ENCODE measurements at places on chromosomes 4 and X.

DNA sequence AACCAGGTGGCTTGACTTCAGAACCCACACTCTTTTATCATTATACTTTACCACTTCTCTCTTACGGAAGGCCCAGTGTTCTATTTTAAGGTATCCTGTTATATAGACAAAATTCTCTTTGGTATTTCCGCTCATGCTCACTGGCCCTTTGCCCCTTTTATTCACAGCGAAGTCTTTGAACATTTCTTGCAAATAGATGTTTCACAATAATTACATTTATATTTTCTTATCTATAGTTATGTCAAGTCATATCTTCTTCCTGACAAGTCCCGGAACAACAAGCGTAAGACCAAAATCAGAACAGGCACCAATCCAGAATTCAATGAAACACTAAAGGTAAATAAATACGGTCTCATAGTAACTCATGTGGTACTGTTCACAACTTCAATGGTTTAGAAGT is 102.0 kb downstream of the SYTL5 start:
- no peak for DNase-seq

DNA sequence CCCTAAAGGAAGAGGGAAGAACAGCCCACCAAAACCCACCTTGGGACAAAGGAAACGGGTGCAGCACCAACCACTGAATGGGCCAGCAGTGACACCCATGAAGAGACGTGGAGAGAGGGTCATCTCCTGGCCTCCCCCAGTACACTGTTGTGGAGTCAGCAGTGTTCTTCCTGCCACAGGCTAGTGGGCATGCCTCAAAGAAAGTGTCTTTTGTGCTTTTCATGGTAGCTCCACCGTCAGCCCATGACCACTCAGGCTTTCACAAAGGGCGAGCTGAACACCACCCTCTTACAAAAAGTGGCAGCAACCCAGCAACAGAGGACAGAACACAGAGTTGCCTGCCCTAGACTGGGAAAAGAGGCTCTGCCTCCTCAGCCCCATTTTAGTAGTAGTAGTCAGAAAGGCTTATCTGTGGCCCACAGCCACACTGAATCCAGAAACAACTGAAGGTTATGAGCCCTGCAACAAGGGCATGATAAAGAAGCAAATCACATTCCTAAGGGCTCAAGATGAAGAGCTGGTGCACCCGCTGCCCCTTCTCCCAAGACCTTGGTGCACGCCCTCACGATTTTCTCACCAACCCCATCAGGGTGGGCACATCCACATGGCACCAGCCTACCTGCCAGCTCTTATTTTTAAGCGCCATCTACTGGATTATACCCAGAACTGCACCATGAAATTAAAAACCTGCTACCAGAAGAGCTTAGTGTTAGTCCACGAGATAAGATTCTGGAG is 53.1 kb downstream of the RAB28 start:
- DNase-seq, result no peak

- DNase-seq, result no peak
These were observed 3.1 kb upstream of the SH3TC1 start for GRCh38 chr4:8195841-8196458.

- DNase-seq, result no peak
These were observed 102.6 kb downstream of the PDE5A start for GRCh38 chr4:119525771-119526712.

- DNase-seq, result no peak
These were observed 169.8 kb downstream of the BTC start for GRCh38 chr4:74624351-74625151.

DNA sequence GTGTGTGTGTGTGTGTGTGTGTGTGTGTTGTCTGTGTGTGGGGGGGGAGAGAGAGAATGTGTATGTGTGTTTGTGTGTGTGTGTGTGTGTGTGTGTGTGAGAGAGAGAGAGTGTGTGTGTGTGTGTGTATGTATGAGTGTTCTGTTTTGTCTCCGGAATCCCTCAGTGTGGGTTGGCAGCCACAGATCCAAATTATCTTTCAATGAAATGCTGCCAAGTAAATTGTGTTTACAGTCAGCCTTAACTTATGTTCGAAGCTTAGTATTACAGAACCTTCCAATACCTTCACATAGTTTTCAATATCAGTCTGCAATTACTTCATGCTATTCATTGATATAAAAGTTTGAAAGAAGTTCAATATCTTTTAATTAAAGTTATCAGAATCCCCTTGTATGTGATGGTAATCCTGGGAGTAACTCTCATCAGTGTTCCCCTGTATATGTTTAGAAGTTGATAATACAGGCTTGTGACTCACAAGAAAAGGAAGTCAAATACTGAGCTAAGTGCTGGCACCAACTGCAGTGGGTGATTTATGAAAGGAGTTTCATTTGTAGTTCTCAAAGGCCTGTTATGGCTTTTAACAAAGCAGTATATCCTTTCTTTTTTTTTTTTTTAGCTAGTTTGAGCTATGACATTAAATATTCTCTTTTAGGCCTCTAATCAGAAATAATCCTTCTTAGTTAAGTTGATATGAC is 51.6 kb upstream of the HTR2C start:
- no peak for DNase-seq

DNA sequence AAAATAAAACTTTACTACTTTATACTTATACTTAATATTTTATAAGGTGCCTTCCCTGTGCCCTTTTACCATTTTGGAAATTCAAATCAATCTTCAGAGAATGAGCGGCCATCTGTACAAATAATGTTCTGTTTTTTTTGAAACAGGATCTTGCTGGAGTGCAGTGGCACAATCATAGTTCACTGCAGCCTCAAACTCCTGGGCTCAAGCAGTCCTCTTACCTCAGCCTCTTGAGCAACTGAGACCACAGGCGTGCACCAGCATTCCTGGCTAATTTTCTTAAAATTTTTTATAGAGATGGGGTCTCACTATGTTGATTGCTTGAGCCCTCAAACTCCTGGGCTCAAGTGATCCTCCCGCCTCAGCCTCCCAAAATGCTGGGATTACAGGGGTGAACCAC is 53.5 kb downstream of the FAM114A1 start:
- DNase-seq, result no peak

- DNase-seq, result no peak
These were observed 157.5 kb upstream of the SMIM31 start for GRCh38 chr4:164596318-164596878.

DNA sequence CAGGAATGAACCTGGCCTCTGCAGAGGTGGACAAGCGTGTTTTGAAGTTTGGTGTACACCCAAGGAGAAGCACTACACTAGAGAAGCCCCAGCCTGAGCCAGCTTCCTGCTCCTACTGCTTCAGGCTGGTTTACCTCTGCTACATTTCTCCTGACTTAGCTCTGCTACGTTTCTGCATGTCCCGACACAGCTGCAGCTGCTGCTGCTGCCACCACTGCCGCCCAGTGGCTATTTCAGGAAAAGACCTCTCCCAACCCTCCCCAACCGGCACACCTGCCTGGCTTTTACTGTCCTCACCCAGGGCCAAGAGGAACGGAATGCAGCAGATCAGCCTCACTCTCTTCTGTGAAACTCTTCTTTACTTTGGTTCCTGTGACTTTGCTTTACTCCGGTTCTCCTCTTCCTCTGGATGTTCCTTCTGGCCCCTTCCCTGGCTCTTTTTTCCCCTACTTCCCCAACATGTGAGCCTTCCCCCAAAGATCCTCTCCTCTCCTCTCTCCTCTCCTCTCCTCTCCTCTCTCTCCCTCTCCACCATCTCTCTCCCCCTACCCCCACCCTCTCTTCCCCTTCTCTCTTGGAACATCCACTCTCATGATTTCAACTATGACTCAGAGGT is 3.1 kb upstream of the P2RY4 start:
- DNase-seq, result no peak

GRCh38 chrX:1242891-1243402 is 25.7 kb upstream of the CSF2RA start:
- no peak for DNase-seq

DNA sequence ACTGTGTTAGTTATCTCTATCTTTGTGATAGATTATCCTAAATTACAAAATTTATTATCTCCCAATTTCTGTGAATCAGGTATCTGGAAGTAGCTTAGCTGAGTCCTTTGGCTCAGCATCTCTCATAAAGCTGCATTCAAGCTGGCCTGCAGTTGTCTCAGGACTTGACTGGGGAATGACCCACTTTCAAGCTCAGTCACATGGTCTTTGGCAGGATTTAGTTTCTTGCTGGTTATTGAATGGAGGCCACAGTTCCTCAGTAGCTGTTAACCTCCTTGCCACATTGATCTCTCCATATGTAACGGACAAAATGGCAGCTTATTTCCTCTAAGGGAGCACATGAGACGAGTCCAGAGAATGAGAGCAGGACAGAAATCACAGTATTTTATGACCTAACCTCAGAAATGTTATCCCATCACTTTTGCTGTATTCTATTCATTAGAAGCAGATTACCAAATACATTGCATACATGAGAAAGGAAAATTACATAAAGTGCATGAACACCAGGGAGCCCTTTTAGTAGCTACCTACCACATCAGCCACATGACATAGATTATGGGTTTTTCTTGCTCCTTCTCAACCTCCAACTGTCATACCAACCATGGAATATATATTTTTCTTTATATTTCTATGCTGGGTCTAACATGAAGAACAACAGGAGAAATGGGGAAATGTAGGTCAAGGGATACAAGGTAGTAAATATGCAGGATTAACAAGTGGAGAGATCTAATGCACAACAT is 730.1 kb downstream of the CCSER1 start:
- DNase-seq, result no peak

GRCh38 chrX:29661290-29661689 is 554.1 kb upstream of the MAGEB2 start:
- no peak for DNase-seq

DNA sequence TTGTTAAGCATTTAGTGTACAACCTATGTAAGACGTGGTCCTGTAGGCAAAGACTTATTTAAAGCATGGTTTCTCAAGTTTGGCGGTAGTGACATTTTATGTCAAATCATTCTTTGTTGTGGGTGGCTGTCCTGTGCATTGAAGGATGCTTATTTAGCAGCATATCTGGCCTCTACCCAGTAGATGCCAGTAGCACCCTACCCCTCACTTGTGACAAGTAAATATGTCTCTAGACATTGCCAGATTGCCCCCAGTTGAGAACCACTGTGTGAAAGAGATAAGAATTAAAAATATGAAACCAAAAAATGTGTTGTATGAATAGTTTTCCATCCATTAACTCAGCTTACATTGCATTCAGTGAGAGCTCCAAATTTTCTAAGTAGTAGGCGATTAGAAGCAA is 25.5 kb downstream of the MMAA start:
- DNase-seq, result no peak

GRCh38 chr4:55018978-55019377 is 106.4 kb downstream of the KDR start:
- DNase-seq, result no peak

GRCh38 chr4:11548597-11549082 is 119.9 kb upstream of the HS3ST1 start:
- DNase-seq, result no peak

- no peak for DNase-seq
These were observed 67.7 kb downstream of the DGKK start for GRCh38 chrX:50402886-50403285.

- no peak for DNase-seq
These were observed 449.7 kb downstream of the PCDH10 start for GRCh38 chr4:133598779-133599178.

DNA sequence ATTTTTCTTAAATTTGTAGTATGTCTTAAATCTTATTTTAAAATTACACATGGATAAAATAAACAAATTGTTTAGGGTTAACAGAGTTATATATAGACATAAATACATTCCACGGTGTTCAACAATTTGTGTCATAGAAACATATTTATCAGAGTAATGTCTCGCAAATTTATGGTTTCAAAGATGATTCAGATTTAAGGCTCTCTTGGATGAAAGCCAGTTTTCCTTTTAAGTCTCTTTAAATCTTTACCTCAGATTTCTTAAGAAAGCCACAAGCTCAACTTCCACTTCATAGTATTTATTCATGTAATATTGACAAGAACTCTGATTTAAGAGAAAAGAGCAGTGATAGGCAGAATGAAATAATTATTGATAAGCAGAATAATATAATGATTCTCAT is 1254.8 kb upstream of the ADGRL3 start:
- DNase-seq, result no peak

- DNase-seq, result no peak
These were observed 10.9 kb downstream of the GAB1 start for GRCh38 chr4:143347484-143348111.

DNA sequence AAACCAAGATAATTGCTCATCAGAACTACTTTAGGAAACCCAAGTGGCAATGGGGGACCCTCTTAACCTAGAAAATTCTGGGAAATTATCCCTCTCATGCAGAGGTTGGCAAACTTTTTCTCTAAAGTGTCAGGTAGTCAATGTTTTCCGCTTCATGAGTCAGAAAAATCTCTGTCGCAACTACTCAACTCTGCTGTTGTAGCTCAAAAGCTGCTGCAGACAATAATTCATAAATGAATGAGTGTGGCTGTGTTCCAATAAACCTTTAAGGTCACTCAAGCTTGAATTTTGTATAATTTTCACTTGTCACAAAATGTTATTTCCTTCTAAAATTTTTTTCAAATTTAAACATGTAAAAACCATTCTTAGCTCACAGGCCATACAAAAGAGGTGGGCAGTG is 193.4 kb upstream of the MID1 start:
- no peak for DNase-seq

- DNase-seq, result no peak
These were observed 11.5 kb downstream of the NDP start for GRCh38 chrX:43961699-43962098.

DNA sequence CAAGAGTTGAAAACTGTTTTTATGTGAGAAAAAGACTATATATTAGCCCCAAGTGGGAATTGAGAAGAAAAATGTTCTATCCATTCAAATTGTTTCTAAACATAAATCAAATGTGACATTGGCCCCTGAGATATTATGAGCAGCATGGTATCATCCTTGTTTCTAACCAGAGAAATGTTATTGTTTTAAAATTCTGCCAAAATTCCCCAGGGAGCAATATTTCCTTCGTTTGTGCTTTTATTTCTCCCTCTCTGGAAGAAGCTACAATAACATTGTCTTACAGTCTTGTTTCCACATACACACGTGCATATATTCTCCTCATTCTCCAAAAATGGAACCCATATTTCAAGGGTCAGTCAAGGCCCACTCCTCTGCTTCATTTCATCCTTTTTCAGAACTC is 46.7 kb downstream of the MAGEB17 start:
- no peak for DNase-seq
